Epithelial cell of alveolus of lung (primary cell): ENCODE measurements at places on chromosomes 1 and 21. TPM values are rescaled to one million over a fixed set of nuclear protein-coding genes. Genes with fewer than 3 reads are reported as not detected.

The SMCP gene
- total RNA-seq: not detected in 2 replicates

The ZSWIM5 gene
- total RNA-seq: 0.08 and 0.65 TPM in 2 replicates

The FMOD gene
- total RNA-seq: 4.7 and 18.1 TPM in 2 replicates

The S100A8 gene
- not detected in 2 replicates for total RNA-seq

The LAMC2 gene
- 5.4 and 113 TPM in 2 replicates for total RNA-seq

The ZBED6 gene
- 11.4 and 16.0 TPM in 2 replicates for total RNA-seq

The TENT5C gene
- total RNA-seq: 0.08 and 0.78 TPM in 2 replicates

The CASQ2 gene
- 1.5 TPM in 1 of 2 replicates, not detected in the other for total RNA-seq

The TDRD10 gene
- total RNA-seq: not detected in 2 replicates

The AZIN2 gene
- total RNA-seq: 2.6 and 6.6 TPM in 2 replicates

The TACSTD2 gene
- total RNA-seq: 1.4 and 9.7 TPM in 2 replicates

The ST6GALNAC5 gene
- total RNA-seq: 0.64 and 5.3 TPM in 2 replicates

The TRIM58 gene
- total RNA-seq: 0.13 and 0.32 TPM in 2 replicates

The SPATA6 gene
- total RNA-seq: 3.1 and 6.4 TPM in 2 replicates

The LUZP1 gene
- total RNA-seq: 17.4 and 29.5 TPM in 2 replicates

The KCNK2 gene
- 1.7 and 5.0 TPM in 2 replicates for total RNA-seq

The RGS8 gene
- not detected in 2 replicates for total RNA-seq

The HUNK gene
- total RNA-seq: not detected in 2 replicates
